Epithelial cell of esophagus (primary cell): ENCODE measurements at places on chromosomes 2 and 18.

GRCh38 chr2:49714454-49714853 lies 560.1 kb upstream of the FSHR start:
- no peak for DNase-seq

DNA sequence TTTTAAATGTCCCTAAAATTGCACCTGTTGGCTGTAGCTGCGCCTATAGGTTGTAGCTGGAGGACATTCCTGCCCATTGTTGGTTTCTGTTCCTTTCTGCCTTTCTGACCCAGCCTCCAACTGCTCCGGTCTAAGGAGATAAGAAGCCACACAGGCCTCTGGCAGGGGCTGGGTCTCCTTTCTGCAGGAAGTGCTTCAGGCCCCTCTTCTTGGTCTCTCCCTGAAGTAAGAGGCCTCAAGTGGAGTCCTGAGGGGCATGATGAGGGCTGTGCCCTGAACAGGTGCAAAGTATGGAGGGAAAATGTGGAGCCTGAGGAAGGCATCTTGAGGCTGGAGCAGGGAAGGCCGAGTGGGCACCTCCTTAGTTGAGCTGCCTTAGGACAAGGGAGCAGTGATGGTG lies 10.4 kb upstream of the SFTPB start:
- no peak for DNase-seq

GRCh38 chr18:69948919-69949537 lies 1.4 kb upstream of the CD226 start:
- DNase-seq, result no peak

DNA sequence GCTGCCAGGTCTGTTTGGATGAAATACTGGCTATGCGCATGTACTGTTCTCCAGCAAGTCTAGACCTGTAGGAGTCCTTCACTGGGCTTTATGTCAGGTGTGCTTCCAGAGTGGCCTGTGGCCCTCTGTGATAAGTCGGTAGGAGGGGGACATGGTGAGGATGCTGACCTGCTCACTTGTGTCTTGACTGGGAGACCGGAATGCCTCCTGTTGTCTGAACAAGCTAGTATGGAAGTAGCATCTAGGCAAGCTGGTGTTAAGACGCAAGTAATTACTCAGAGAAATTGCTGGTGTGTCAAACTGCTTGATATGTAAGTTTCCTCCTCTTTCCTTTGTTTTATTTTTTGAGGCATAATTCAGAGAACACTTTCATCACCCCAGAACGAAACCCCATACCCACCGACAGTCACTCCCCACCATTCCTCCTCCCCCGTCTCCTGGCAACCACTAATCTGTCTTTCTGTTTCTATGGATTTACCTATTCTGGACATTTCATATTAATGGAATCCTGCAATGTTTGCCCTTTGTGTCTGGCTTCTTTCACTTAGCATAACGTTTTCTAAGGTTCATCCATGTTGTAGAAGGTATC lies 76.4 kb downstream of the TMEM247 start:
- peak; percentile 45 for DNase-seq

- DNase-seq, result no peak
These were observed 84.4 kb downstream of the PTGR3 start for GRCh38 chr18:75124551-75124950.

DNA sequence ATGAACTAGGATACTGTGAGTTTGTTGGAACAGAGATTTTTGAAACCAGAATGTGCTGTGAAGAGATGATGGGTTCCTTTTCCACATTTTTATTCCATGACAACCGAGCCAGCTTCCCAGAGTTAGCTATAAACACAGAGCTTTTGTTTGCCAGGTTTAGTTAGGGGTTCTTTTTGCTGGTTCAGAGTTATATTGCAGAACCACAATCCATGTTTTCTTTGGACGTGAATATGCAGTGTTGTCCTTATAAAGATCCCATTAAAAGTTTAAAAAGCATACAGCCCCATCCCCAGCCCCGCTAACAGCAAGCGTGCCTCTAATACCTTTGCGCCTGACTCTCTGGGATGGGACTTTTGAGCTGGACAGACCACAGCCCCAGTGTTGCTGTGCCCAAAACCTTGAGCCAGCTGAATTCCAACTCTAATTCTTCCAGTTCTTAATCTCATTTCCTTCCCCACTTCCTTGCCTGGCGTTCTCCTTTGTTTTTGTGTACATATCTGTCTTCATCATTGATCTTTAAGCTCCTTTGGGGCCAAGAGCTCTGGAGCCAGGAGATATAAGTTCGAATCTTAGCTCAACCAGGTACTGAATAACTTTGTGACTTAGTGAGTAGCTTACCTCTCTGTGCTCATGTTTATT lies 72.3 kb downstream of the SPATS2L start:
- DNase-seq, result no peak

DNA sequence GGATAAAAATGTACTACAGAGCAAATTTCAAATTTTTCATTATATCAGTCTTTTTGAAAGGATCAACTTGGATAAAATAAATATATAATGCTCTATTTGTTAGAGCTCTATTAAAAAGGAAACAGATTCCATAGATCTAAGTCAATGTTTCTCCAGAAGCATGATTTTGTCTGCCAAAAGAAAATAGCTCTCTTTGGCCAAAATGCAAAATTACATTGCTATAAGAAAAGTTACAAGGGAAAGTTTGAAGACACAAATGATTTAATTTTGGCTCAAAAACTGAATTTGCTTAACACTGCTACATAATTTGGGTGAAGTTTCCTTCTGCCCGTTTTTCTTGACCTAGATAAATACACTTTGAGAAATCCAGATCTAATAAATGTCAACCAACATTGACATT lies 15.7 kb downstream of the C2orf69 start:
- no peak for DNase-seq

GRCh38 chr18:10525371-10525691 lies 496 bp upstream of the NAPG start:
- no peak for DNase-seq

- DNase-seq, result no peak
These were observed 102.7 kb downstream of the CDCA7 start for GRCh38 chr2:173457366-173457765.

- DNase-seq, result no peak
These were observed 16.7 kb downstream of the ARHGEF4 start for GRCh38 chr2:130853391-130853790.

GRCh38 chr2:96541398-96542152 lies 5.0 kb downstream of the ARID5A start:
- DNase-seq, result no peak

- DNase-seq, result no peak
These were observed 58.9 kb upstream of the GATA6 start for GRCh38 chr18:22110461-22110924.

DNA sequence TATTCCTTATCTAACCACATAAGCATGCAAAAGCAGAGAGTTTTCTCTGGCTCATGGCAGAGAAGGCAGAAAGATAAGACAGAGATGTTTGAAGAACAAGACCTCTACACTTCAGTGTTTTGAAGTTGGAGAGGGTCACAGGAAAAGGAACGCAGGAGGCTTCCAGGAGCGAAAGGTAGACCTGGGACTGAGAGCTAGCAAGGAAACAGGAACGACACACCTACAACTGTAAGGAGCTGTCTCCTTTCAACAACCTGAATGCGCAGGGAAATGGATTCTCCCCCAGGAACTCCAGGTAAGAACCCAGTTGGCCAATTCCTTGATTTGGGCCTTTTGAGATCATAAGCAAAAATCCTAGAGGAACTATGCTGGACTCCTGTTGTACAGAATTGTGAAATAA lies 746.6 kb upstream of the DDX18 start:
- DNase-seq, result no peak

- no peak for DNase-seq
These were observed 461.4 kb downstream of the RNF144A start for GRCh38 chr2:7378591-7378990.

DNA sequence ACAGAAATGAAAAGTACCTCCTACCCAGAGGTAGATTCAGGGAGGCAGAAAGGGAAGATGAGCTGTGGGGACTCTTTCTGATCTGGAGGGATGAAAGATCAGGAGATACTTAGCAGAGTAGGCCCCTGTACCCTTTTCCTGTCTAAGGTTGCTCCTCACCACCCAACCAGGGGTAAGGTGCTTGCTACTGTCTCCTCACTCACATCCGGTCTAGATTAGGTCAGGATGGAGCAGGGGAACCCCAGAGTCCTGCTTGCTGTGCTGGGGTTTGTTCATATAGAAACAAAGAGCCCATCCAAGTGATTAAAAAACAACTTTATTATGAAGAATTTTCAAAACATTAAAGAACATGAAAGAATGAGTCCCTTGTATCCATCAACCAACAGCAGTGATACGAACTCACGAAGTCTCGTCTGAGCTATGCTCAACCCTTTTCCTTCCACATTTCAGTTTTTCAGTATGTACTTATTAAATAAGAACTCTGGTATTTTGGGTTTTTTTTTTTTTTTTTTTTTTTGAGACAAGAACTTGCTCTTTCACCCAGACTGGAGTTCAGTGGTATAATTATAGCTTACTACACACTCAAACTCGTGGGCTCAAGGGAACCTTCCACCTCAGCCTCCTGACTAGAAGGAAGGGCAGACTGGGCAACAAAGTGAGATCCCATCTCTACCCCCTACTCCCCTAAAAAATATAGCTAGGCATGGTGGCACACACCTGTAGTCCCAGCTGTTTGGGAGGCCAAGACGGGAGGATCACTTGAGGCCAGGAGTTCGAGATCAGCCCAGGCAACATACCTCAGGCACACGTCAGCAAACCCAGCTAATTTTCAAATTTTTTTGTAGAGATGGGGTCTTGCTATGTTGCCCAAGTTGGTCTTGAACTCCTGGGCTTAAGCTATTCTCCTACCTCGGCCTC lies 28.5 kb upstream of the MCFD2 start:
- DNase-seq, result no peak

GRCh38 chr2:20229322-20230113 lies 4.6 kb upstream of the SDC1 start:
- no peak for DNase-seq

GRCh38 chr2:88671786-88672427 lies 19.6 kb upstream of the RPIA start:
- peak; percentile 73 for DNase-seq
